ENCODE measurements at places on chromosomes 16 and 17.

- no peak for DNase-seq
These were observed 40.3 kb upstream of the MRPS23 start for GRCh38 chr17:57889892-57890856.

GRCh38 chr17:59139939-59140338, 15.0 kb downstream of the SKA2 start:
- no peak for DNase-seq

DNA sequence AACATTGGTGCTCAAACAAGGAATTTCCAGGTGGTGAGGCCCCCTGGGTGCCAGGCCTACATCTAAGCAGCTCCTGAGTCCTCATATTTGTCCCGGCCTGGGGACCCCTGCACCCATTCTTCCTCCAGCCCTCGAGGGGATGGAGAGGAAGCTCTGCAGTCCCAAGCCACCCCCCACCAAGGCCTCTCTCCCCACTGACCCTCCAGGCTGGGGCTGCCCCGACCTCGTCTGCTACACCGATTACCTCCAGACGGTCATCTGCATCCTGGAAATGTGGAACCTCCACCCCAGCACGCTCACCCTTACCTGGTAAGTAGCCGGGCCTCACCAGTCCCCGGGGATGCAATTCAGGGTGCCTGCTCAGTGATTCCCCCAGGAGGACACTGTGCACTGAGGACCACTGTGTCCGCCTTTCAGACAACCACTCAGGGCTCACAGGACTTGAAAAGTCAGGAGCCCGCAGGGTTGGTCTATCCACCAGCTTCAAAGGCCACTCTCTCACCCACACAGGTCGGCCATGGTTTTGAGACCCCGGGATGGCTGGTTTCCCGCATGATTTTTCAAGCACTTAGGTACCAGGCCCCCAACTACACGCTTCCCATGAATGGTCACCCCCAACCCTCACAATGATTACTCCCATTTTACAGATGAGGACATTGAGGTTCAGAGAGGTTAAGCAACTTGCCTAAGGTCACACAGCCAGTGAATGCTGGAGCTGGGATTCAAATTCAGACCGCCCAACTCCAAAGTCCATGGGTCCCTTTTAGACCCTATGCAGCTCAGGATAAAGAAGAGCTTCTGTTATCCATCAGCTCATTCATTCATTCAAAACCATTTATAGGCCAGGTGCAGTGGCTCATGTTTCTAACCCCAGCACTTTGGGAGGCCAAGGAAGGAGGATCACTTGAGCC, 32.4 kb downstream of the IL21R start:
- no peak for DNase-seq

DNA sequence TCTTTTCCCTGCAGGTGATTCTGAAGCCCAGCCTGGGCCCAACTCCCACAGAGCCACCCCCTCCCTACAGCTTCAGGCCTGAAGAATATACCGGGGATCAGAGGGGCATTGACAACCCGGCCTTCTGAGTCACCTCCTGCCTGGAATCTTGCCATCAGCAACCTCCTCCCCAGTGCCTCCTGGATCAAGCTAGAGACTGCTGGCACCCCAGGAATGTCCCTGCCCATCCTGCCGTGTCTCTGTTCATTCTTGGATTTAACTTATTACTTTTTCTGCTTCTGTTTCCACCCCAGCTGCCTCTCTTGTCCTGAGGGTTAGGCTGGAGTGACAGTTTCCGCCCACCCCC, 4.9 kb downstream of the TMEM92 start:
- DNase-seq, result no peak
